Sigmoid colon (tissue), 7 donors: ENCODE measurements at places on chromosomes 5 and 9. TPM values are rescaled to one million over a fixed set of nuclear protein-coding genes. Genes with fewer than 3 reads are reported as not detected.

Gene ARL14EPL
- total RNA-seq = not detected

Gene SLC27A6
- 0.68 TPM for total RNA-seq

Gene PCDHB6
- 1.4 TPM for total RNA-seq

Gene CDH9
- not detected for total RNA-seq

Gene ADAMTS2
- total RNA-seq = 9.2 TPM

Gene SHOC1
- not detected for total RNA-seq

Gene ZCCHC7
- 24.6 TPM for total RNA-seq
